DMS153 (cell line): ENCODE measurements at places on chromosomes 1 and 21.

DNA sequence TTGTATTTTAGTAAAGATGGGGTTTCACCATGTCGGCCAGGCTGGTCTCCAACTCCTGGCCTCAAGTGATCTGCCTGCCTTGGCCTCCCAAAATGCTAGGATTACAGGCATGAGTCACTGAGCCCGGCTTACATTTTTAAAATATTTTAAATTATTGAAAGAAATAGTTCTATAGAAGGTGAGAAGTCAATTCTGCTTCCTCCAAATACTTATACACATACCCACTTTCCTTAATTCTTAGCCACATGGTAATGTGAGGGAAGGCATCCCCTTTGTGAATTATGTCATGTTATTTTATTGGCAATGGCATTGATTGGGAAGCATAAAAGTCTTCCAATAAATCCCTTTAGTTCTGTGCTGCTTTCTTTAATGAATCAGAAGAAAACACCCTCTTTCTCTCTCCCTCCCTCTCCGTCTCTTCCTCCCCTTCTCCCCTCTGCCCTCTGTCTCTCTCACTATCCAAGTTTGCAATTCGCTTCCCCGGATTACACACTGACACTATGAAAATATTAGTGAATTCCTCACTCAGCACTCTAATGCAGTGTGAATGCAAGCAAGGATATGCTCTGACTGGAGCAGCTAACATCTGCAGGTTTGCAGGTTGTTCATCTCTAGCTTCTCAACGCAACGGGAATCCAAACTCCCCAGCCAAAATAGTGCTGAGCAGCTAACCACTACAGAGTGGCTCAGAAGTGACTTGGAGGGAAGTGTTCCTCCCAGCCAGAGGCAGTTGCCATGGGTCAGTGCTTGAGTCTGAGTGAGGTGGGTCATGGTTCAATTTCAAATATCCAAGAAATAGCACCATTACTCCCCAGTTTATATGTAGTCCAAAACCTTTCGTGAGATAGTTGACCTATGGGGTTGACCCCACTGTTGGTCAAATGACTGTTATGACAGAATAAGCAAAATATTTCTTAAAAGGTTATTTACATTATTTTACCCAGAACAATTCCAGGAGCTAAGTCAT is 77.8 kb upstream of the CD55 start:
- no peak for DNase-seq

DNA sequence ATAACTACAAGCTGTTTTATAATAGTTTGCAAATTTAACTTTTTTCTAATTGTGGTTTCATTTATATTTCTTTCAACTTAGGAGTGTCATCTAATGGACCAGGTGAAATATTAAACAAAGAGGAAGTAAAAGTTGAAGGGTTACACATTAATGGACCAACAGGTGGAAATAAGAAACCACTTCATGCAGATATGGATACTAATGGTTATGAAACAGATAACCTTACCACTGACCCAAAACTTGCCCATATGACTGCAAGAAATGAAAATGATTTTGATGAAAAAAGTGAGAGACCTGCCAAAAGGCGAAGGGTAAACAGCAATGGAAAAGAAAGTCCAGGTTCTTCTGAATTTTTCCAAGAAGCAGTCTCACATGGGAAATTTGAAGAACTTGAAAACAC is 59.7 kb downstream of the MIER1 start:
- DNase-seq = no peak

- DNase-seq = no peak
Observed at GRCh38 chr1:147292631-147293251, 50.3 kb downstream of the CHD1L start.

GRCh38 chr1:97145321-97145956 is 423.9 kb downstream of the PTBP2 start:
- DNase-seq = no peak

DNA sequence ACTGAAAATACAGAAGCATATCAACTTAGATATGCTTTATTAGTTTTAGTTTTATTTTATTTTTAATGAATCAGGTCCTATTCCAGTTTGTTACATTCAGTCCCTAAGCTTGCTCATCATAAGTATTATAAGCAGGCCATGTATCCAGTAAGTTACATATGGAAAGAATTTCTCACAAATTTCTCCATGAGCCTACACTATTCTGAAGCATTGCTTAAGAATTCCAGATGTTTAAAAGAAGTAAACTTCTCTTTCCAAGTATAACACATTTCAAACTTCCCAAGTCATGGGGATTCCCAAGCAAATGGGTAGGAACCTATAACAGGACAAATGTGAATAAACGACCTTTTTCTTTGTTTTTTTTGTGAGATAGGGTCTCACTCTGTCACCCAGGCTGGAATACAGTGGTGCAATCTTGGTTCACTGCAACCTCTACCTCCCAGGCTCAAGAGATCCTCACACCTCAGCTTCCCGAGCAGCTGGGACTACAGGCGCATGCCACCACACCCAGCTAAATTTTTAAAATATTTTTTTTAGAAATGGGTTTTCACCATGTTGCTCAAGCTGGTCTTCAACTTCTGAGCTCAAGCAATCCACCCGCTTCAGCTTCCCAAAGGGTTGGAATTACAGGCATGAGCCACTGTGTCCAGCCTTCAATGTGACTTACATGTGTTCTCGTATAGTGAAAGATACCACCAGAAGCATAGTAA is 39.0 kb downstream of the ST7L start:
- no peak for DNase-seq

GRCh38 chr21:32819694-32820093 is 48.1 kb upstream of the PAXBP1 start:
- DNase-seq = no peak

DNA sequence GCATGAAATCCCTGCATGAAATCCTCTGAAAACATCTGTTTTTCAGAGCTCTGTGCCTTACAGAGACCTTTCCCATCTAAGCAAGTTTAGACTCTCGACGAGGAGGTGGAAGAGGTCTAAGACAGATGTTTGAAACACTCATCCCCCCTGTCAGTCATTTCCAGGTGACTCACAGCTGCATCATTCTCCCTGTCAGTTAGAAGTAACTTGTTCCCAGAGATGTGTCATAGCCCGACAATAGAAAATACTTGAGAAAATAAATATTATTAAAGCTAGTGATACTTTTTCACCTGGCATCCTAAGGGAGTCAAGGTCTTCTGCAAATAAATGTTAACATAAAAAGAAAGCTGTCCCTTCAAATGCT is 41.6 kb upstream of the SEC16B start:
- DNase-seq = no peak

DNA sequence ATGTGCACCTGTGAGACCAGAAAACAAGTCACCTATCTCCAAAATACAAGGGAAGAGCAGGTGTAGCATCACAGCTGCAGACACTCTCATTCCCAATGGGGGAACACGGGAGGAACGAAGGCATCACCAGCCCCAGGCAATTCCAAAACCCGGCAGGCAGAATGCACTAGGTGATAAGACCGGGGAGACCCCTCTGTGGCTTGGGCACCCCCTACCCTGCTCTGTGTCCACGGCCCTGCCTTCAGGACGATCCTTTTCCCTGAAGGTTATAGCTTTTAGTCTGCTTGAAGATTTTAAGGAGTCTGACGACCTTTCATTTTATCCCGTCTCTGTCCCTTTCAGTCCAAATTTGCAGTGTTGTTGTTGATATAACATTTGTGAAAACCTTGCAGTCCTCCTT is 19.2 kb downstream of the TRPM2 start:
- no peak for DNase-seq

DNA sequence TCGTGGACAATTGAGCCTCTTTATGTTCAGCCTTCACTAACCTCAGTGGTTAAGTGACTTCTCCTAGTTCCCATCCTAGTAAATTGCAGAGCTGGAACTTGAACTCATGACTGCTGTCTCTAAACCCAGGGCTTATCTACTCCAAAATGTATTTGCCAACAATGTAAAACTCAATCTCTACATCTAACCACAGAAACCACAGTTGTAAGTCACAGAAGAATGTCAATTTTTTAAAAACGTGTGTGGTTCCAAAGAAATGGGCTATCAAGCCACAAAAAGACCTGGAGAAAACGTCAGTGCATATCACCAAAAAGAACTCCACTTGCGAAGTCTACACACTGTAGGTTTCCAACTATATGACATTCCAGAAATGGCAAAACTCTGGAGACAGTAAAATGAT is 172.6 kb upstream of the HMCN1 start:
- DNase-seq = no peak

DNA sequence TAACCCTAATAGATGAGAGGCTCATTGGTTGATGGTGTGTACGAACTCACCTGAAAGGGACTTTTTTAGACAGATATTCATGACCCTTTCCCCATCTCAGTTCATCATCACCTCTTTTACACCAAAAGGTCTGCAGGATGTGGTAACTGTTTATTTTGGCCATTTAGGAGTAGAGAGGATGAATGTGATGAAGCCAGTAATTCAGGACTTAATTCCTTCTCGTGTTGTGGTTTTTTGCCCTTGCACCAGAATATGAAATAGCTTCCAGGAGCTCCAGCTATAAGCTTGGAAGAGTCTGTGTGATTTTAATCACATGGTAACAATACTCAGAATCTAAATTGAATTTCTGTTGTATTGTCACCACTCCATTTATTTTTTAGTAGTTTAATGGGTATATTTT is 189.4 kb upstream of the KCTD3 start:
- no peak for DNase-seq

- no peak for DNase-seq
Observed at GRCh38 chr1:198167436-198167934, 10.7 kb downstream of the NEK7 start.

GRCh38 chr1:202890392-202890791 is 1.4 kb upstream of the RABIF start:
- DNase-seq = no peak

GRCh38 chr21:41568606-41569385 is 60.8 kb upstream of the TMPRSS2 start:
- DNase-seq = no peak

- DNase-seq = peak; percentile 95
Observed at GRCh38 chr1:54989473-54989872, 9.0 kb downstream of the TMEM61 start.

- DNase-seq = peak; percentile 47
Observed at GRCh38 chr1:111204201-111204982, 3.9 kb upstream of the DENND2D start.

DNA sequence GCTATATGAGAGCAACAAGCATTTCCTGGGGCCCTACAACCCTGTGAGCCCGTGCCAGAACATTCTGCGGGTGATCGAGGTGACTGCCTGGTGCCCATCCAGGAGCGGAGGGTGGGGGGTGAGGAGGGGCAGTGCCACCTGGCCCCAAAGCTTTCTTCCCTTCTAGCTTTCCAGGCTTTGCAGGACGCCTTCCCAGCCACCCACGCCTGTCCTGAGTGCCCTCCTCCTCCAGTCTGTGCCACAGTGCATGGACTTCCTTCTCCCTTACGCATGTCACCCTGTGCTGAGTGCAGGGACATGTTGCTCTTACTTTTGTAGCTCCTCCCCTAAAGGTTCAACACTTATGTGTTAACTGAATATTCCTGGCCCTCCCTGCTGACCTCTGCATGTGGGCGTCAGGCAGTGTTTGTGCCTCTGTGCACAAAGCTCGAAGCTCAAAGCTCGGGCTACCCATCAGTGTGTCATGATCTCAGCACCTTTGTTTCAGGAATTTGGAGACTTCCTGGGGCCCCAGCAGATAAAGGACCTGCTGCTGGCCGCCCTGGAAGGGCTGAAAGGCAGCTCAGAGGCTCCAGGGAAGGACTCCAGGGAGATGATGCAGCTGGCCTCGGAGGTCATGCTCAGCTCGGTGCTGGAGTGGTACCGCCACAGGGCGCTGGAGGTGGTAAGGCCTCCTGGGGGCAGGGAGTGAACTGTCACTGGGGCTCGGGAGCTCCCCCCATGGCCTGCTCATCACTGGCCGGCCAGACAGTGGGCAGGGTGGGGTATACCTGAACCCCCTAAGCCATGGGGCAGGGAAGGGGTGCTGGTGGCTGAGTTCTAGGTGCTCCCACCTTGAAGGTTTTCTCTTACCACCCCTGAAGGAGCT is 36.7 kb upstream of the TTC4 start:
- DNase-seq = no peak

DNA sequence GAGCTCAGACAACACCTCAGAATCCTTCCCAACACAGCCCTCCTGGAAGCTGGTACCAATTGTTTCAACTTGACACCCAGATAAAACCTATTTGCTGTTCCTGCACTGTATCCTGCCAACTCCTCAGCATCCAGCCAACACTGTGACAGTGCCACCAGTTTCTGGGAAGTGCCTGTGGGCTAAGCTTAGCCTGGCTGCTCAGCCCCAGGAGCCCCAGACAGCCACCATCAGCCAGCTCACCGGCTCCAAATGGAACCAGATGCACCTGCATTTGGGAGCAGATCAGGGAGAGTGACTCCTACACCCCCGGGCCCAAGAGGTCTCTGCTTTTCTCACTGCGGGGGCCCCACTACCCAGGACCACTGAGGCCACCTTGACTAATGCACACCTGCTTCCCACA is 24.9 kb downstream of the KCNN3 start:
- no peak for DNase-seq

DNA sequence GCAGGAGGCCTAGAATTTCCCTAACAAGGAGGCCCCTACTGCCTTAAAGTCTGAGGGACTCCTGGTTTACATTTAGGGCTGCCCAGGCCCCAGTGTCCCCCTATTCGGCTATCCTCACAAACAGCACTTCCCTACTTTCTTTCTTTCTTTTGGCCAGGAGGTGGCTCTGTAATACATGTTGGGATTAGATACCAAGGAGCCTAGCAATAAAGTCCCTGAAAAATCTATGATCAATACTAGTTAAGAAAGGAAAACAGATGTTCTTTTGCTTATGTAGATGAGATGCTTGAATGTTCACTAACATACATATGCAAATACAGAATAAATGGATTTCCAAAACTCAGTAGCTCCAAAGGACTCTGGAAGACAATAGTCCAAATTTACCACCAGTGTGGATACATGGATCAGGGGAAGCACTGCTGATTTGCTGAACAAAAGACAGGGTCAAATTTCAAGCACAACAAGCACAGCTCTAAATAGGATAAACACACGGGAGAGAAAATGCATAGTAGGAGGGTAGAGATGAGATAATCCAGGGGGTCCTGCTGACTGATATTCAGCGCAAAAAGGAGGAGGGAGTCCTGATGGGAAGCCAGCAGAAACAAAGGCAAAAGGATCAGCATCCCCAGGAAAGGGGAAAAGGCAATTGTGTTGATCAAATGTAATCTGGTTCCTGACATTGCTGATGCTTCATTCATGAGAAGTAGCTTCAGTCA is 240.0 kb downstream of the NUF2 start:
- peak; percentile 77 for DNase-seq

DNA sequence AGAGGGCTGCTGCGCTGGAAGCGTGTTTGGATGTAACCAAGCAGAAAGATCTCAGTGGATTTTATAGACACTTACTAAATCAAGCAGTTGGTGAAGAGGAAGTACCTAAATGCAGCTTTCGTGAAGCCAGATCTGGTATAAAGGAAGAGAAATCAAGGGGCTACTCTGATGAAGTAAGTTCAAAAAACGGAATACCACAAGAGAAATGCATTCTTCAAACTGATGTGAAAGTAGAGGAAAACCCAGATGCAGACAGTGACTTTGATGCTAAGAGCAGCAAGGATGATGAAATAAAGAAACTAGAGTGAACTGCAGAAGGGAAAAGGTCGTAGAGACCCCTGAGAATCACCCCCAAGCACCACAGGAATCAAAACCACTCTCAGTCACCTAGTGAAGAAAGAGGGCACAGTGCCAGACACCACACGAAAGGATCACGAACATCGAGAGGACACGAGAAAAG is 40.8 kb upstream of the NEXN start:
- DNase-seq = no peak

- no peak for DNase-seq
Observed at GRCh38 chr1:47594627-47595026, 156.8 kb downstream of the FOXD2 start.

GRCh38 chr1:221805121-221805520 is 63.2 kb upstream of the DUSP10 start:
- no peak for DNase-seq
